Right atrium auricular region (tissue), 2 donors: ENCODE measurements at places on chromosomes 13 and 19. TPM values are rescaled to one million over a fixed set of nuclear protein-coding genes. Genes with fewer than 3 reads are reported as not detected.

Gene LGALS7
- total RNA-seq, result not detected

- H3K36me3 ChIP-seq, result no peaks in the 10 kb centered on the region
- H3K27ac ChIP-seq, result no peak overlapping the region
- no peak overlapping the region for H3K4me3 ChIP-seq
- no peak for DNase-seq
- no peaks in the 10 kb centered on the region for H3K27me3 ChIP-seq
Observed at GRCh38 chr19:4310247-4311121, 6.1 kb downstream of the FSD1 start.

GRCh38 chr19:2213799-2214198 is 22.3 kb downstream of the PLEKHJ1 start:
- DNase-seq, result no peak
- no peak overlapping the region for H3K27ac ChIP-seq

DNA sequence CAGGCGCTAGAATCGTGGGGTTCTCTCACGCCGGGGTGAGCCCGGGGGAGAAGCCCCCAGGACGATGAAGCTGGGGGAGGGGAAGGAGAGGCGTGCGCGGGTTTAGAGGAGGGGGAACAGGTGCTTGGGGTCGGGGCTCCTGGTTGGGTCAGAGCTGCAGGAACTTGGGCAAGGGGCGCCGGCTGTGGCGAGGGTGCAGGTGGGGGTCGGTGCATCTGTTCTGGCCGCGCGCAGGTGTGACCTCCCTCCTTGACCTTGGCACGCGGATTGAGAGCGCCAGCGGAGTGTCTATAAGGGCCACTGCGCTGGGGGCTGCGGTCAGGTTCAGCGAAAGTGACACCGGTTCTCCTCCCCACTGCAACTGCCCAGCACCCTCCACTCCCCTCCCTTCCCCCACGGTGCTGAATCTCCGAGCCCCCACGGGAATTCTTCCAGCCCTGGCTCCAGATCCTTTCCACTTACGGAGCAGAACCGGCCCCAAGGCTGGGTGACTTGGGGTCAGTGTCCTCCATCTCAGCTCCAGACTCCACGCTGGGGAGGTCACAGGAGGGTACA is 618 bp downstream of the TMEM38A start:
- no peaks in the 10 kb centered on the region for H3K4me1 ChIP-seq
- H3K27ac ChIP-seq, result peak overlapping the region; percentile 94
- peak overlapping the region; percentile 78 for H3K4me3 ChIP-seq
- H3K36me3 ChIP-seq, result peaks cover 12% of the 10 kb centered on the region

Gene CGB8
- total RNA-seq, result not detected

Gene TDRD3
- total RNA-seq, result 31.4 TPM

DNA sequence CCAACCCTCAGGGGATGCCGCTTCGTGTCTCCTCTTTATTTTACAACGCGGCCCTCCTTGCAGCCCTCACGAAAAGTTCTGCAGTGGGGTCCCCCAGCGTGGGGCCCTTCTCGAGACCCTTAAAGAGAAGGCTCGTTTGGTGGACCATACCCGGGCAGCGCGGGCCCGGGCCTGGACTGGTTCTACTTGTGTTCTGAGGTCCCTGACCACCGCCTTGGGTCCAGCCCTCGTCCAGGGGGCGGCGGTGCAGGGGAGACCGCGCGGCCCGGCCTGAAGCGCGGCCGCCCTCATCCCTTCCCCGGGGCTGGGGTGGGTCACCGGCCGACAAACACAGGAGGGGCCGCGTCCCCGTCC is 400 bp upstream of the SERP2 start:
- H3K27me3 ChIP-seq, result no peaks in the 10 kb centered on the region
- H3K27ac ChIP-seq, result peak overlapping the region; percentile 67
- no peaks in the 10 kb centered on the region for H3K36me3 ChIP-seq
- no peaks in the 10 kb centered on the region for H3K4me1 ChIP-seq

DNA sequence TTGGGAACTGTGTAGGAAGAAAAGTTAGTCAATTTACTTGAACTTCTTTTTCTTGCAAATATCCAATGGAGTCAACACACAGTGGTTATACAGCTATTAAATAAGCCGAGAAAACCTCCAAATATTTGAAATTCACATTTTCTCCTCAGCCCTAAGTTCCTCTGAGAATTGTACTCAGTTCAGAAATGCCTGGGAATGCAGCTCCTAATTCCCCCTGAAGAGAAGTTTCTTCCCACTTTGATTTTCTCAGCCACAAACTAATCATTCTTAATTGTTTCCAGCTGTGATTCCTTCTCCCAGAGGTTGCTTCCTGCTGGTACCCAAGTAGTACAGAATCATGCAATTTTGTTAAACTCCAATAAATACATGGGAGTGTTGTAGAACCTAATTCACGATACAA is 246.1 kb upstream of the MIR17HG start:
- DNase-seq, result no peak
- no peaks in the 10 kb centered on the region for H3K36me3 ChIP-seq
- H3K27me3 ChIP-seq, result no peaks in the 10 kb centered on the region
- no peaks in the 10 kb centered on the region for H3K4me1 ChIP-seq
- no peak overlapping the region for H3K4me3 ChIP-seq
